Type B pancreatic cell (in vitro differentiated cells): ENCODE measurements at places on chromosomes 1 and 21.

- H3K27me3 ChIP-seq = no peaks in the 10 kb centered on the region
- no peaks in the 10 kb centered on the region for H3K36me3 ChIP-seq
- no peak overlapping the region for H3K4me3 ChIP-seq
- no peak for DNase-seq
- no peak overlapping the region for H3K27ac ChIP-seq
- H3K4me1 ChIP-seq = no peaks in the 10 kb centered on the region
Observed at GRCh38 chr1:73839922-73840321, 358.1 kb downstream of the LRRIQ3 start.

GRCh38 chr1:68703921-68704354 is 207.1 kb upstream of the DEPDC1 start:
- H3K4me3 ChIP-seq = no peak overlapping the region
- H3K36me3 ChIP-seq = no peaks in the 10 kb centered on the region
- DNase-seq = no peak
- no peaks in the 10 kb centered on the region for H3K4me1 ChIP-seq
- no peak overlapping the region for H3K27ac ChIP-seq

DNA sequence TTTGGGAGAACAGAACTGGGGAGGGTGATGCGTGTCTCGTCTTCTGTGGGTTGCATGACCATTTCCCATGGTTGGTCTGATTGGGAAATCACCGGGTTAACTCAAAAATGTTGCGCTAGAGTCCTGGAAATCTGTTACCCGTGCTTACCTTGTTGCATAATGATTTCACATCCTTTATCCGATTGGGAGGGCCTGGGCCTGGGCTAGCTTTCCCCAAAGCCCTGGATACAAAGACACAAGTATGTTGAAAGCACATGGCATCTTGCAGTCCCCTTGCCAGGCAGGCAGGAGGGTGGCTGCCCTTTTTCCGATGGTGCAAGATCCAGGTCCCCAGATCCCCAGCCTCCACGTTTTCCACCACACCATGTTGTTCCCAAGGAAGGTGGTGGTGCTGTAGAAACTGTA is 582 bp downstream of the TRPM2 start:
- no peak overlapping the region for H3K4me3 ChIP-seq
- no peaks in the 10 kb centered on the region for H3K4me1 ChIP-seq
- peaks cover 8% of the 10 kb centered on the region for H3K27me3 ChIP-seq
- no peaks in the 10 kb centered on the region for H3K36me3 ChIP-seq

GRCh38 chr1:63691701-63692425 is 82.0 kb upstream of the ROR1 start:
- H3K27ac ChIP-seq = no peak overlapping the region
- peaks cover 16% of the 10 kb centered on the region for H3K4me1 ChIP-seq
- no peak for DNase-seq
